ENCODE measurements at places on chromosomes 2 and 18. TPM values are rescaled to one million over a fixed set of nuclear protein-coding genes. Genes with fewer than 3 reads are reported as not detected.

Gene STAT4
- total RNA-seq: 4.3 TPM

Gene ITPRID2
- 244 TPM for total RNA-seq

Gene HSPD1
- 94.9 TPM for total RNA-seq

Gene LRRTM4
- not detected for total RNA-seq

Gene RGPD8
- 14.8 TPM for total RNA-seq

- no peak for DNase-seq
Measured at GRCh38 chr2:113812204-113812603, 55.8 kb upstream of the SLC35F5 start.

- DNase-seq: no peak
Measured at GRCh38 chr2:178526256-178526655, 46.0 kb downstream of the PLEKHA3 start.

DNA sequence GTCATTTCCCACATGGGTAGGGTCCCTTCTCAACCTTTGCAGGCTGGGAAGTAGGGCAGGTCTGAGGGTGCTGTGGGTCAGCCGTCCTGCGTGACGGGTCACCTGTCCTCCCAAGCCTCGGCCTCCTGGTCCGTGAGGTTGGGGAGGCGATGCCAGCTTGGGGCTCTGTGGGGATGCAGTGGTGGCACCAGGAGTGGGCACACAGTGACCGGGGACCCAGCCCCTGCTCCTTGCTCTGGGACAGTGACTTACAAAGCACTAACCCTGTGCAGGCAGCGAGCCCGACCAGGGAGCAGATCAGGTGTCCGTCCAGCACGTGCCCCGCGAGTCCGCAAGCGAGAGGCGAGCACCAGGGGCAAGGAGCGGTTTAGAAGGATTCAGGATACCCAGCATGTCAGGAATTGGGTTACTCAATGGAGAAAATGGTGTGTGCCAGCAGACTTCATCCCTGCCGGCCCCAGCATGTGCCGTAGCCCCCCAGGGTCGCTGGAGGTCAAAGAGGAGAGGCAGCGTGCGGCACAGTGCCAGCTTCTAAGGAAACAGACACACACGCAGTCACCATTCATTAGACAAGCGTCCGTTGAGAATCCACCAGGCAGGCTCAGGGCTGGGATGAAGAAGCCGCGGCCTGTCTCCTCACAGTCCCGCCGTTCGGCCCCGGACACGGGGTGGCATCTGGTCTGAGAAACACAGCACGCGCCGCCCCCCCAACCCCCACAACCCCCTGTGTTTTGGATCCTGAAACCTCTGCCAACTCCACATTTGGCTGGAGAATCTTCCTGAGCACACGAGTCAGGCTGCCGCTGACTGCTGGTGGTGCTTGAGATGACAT is 11.7 kb downstream of the COLEC11 start:
- DNase-seq: no peak

- DNase-seq: no peak
Measured at GRCh38 chr18:37452015-37452414, 113.6 kb downstream of the CELF4 start.

- DNase-seq: no peak
Measured at GRCh38 chr18:31553800-31554199, 37.9 kb upstream of the TTR start.

- DNase-seq: no peak
Measured at GRCh38 chr18:9690418-9691188, 17.5 kb upstream of the RAB31 start.

DNA sequence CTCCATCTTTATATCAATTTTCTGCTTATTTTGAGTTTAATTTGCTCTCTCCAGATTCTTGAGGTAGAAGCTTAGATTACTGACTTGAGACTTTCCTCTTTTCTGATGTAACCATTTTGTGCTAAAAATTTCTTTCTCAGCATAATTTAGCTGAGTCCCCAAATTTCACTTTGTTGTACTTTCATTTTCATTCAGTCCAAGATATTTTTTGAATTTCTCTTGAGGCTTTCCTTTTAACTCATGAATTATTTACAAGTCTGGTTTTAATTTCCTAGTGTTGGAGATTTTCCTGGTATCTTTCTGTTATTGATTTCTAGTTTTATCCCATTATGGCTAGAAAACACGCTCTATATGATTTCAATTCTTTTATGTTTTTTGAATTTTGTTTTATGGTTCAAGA is 144.7 kb upstream of the PGAP1 start:
- DNase-seq: no peak

DNA sequence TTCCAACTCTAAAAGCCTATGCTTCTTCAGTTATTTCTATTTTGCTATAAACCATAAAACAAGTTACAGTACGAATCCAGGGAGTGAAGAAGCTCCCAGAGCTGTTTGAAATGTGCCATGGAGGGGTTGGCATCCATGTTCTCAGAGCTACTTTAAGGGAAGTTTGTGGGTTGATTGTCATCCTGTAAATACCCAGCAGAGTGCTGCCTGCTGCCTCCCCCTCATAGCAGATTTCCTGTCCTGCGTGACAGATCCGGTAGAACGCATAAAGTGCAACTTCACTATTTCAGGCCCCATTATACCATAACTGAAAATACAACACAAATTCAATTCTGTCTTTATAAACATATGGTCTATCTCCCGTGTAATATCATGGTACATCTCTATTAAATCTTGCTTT is 114.4 kb downstream of the CTNNA2 start:
- DNase-seq: no peak

GRCh38 chr2:2932189-2932588 is 445.4 kb downstream of the EIPR1 start:
- DNase-seq: peak; percentile 15

DNA sequence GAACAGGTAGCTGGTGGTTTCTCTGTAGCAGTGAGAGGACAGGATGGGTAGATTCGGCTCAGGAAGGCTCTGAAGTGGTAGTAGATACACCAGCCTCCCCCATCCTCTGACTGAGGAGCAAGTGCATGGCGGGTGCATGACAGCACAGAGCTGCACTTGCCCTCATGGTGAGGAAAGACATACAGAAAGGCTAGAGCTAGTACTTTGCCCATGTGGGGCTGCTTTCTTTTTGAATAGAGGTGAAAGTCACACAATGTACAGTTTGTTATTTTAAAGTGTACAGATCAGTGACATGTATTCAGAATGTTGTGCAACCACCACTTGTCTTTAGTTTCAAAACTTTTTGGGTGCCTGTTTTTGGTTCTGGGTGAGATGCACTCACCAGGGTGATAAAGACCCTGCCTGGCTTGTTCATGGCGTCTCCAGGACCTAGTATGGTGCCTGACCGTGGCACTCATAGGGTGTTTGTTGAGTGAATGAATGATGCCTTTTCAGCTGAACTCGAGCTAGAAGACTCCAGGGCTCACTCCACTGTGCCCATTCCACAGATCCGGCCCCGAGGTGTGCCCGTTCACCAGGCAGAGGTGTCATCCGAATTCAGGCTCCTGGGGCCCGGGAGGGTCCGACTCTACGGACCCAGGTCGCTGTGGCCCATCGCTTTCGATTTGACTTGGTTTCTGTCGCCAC is 421 bp upstream of the VAMP5 start:
- no peak for DNase-seq
